Activated naive CD4-positive, alpha-beta T cell treated with Interleukin-2 at 50 U/mL for 16 hours (primary cell): ENCODE measurements at places on chromosomes 11 and 22.

DNA sequence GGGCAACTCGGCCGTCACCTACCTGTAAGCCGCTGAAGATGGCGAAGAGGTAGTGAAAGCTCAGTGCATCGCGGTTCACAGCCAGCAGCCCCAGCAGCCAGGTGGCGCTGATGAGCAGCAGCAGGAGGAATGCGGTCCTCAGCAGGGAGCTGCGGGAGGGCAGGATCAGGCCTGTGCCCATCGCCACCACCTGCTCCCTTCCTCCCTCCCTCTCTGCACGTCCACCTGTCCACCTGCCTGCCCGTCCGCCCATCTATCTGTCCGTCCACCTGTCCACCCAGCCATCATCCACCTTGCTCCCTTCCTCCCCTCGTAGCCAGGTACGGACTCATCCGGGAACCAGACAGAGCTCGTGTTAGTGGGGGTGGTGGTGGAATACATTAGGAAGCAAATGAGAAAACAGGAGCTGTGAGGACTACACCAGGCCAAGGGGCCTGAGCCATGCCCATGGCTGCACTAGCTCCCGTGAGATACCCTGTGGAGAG lies 32.2 kb downstream of the TRMU start:
- DNase-seq: peak; percentile 71

- DNase-seq: no peak
Observed at GRCh38 chr11:102608699-102609098, 16.4 kb downstream of the MMP20 start.

GRCh38 chr11:115391598-115391997 lies 112.6 kb downstream of the CADM1 start:
- DNase-seq: no peak

DNA sequence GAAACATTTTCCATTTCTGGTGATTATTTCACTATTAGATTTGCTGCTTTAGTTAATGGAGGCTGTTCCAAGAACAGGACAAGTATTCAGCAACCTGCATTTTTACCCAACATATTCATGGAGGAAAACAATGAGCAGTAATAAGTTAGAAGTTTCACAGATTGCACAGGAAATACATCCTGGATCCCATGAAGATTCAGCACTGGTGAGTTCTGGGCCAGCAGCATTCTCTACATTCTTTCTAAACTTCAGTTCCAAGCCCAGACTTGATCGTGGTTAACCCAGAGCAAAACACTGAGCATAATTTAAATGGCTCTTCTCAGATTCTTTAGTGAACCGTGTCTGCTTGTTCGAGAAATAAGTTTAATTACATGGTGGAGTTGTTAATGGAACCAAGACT lies 3.8 kb downstream of the FJX1 start:
- no peak for DNase-seq

GRCh38 chr22:44100411-44100810 lies 76.3 kb downstream of the PARVB start:
- no peak for DNase-seq

DNA sequence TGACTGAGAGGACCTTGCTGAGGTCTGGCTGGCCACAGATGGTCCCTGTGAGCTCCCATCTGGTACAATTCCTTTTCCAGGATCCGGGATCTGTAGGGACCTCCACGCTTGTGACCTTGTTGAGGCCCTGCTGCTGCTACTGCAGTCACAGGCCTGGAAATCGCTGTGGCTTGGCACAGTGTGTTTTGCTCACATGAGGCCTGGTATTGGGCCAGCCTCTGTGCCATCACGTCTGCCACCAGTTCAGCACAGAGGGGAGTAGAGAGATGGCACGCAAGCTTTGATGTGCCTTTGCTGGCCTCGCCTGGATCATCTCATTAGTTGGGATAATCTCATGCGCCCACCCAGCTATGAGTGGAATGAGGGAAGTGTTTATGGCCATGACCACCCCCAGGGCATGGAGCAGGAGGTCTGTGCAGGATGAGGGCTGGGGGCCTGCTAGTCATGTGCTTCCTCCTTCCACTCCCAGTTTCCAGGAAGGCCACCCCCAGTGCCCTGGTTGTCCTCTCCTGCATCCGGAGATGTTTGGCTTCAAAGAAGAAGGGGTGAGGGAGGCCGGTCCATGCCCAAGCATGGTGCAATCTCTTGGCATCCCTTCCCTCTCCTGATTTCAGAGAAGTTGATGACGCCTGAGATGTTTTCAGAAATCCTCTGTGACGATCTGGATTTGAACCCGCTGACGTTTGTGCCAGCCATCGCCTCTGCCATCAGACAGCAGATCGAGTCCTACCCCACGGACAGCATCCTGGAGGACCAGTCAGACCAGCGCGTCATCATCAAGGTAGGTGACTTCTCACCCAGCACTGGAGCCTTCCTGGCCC lies 22.4 kb downstream of the DERL3 start:
- DNase-seq: no peak

DNA sequence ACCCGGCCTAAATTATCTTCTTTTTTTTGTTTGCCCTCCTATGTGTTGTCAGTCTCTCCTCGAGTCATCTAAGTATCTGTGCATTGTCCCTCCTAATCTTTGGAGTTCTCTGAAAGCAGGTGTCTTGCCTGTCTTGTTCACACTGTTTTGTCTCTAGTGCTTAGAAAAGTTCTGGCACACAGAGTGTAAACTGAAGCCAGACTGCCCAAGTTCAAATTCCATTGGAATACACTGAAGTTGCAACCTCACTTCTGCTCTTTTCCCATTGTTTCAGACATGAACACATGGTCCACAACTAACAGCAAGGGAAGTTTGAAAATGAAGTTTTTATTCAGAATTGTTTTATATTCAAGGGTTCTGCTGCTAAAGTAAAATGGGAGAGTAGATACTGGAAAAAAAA lies 38.7 kb downstream of the PAX6 start:
- DNase-seq: no peak

GRCh38 chr11:131157678-131158077 lies 212.7 kb upstream of the NTM start:
- no peak for DNase-seq

- no peak for DNase-seq
Observed at GRCh38 chr11:115920092-115920461, 415.9 kb upstream of the CADM1 start.

GRCh38 chr11:26027887-26028286 lies 304.0 kb upstream of the ANO3 start:
- DNase-seq: no peak

GRCh38 chr11:132610216-132610615 lies 922.1 kb downstream of the OPCML start:
- no peak for DNase-seq

- DNase-seq: no peak
Observed at GRCh38 chr22:37174964-37175363, 13.1 kb downstream of the C1QTNF6 start.
